ENCODE measurements at places on chromosomes 3 and 15. TPM values are rescaled to one million over a fixed set of nuclear protein-coding genes. Genes with fewer than 3 reads are reported as not detected.

TAGLN3 gene
- 0.48 TPM for total RNA-seq

GRCh38 chr3:170322566-170323269 lies 34.8 kb upstream of the SKIL start:
- H3K27me3 ChIP-seq = no peaks in the 10 kb centered on the region
- DNase-seq = no peak
- no peaks in the 10 kb centered on the region for H3K36me3 ChIP-seq
- no peak overlapping the region for H3K27ac ChIP-seq

GRCh38 chr15:100733101-100733842 lies 130.9 kb downstream of the ASB7 start:
- H3K27me3 ChIP-seq = no peaks in the 10 kb centered on the region
- H3K4me3 ChIP-seq = no peak overlapping the region
- H3K36me3 ChIP-seq = no peaks in the 10 kb centered on the region
- no peaks in the 10 kb centered on the region for H3K4me1 ChIP-seq
- DNase-seq = no peak

DNA sequence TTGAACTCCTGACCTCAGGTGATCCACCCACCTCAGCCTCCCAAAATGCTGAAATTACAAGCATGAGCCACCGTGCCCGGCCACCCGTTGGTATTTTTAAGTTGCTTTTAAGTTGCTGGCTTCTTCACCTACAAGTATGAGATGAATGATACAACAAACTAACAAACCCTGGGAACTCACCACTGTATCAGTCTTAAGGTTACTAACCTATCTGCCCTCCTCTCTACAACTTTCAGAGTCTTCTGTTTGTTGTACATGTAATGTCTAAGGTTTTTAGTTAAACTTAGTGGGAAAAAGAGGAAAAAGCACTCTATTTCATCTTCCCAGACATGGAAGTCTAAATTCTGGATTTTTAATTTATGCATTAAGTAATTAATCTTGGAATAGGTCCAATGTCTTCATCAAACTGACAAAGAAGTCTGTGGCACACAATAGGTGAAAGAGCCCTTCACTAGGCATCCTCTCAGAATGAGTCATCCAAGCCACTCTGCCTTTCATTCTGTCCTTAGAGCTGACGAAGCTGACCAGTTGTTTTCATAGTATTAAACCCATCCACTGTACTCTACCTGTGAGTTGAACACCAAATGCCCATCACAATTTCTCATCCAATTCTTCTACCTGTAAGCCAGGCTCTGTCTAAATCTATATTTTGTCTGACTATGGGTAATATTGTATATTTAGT lies 936.1 kb downstream of the TUSC7 start:
- no peak overlapping the region for H3K27ac ChIP-seq
- DNase-seq = no peak
- H3K36me3 ChIP-seq = no peaks in the 10 kb centered on the region
- H3K4me3 ChIP-seq = no peak overlapping the region

TEX9 gene
- total RNA-seq = 1.6 TPM

POPDC2 gene
- 2.0 TPM for total RNA-seq

DNA sequence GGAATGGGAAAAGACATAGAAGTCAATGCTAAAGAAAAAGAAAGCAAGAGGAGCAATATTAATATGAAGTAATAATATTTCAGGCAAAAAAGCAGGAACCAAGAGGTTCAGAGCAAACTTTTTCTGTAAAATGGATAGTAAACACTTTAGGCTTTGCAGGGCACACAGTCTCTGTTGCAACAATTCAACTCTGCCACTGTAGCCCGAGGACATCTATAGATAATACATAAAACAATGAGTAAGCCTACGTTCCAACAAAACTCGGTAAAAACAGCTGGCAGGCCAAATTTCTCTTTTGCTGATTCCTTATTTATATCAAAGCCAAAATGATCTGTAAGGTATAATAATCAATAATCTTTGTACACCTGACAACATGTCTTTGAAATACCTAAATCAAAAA lies 56.8 kb downstream of the SMAD6 start:
- H3K4me1 ChIP-seq = peaks cover 4% of the 10 kb centered on the region
- H3K4me3 ChIP-seq = no peak overlapping the region

DNA sequence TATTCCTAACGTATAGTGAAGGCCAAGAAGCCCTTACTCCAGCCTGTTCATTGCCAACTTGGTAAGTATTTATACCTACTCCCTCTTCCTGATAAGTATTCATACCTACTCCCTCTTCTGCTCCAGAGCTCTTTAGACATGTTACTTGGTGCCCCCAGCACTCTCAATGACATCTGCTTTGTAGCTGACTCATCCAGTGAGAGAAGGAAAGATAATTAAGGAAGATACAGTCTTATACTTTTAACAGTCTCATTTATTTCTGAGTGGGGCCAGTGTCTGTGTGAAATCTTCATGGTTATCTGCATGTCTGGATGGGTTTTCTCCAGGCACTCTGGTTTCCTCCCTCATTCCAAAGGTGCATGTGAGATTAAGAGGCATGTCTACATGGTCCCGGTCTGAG lies 698.7 kb downstream of the FHIT start:
- no peak overlapping the region for H3K4me3 ChIP-seq
- no peaks in the 10 kb centered on the region for H3K27me3 ChIP-seq
- DNase-seq = no peak
- H3K4me1 ChIP-seq = peaks cover 11% of the 10 kb centered on the region

DNA sequence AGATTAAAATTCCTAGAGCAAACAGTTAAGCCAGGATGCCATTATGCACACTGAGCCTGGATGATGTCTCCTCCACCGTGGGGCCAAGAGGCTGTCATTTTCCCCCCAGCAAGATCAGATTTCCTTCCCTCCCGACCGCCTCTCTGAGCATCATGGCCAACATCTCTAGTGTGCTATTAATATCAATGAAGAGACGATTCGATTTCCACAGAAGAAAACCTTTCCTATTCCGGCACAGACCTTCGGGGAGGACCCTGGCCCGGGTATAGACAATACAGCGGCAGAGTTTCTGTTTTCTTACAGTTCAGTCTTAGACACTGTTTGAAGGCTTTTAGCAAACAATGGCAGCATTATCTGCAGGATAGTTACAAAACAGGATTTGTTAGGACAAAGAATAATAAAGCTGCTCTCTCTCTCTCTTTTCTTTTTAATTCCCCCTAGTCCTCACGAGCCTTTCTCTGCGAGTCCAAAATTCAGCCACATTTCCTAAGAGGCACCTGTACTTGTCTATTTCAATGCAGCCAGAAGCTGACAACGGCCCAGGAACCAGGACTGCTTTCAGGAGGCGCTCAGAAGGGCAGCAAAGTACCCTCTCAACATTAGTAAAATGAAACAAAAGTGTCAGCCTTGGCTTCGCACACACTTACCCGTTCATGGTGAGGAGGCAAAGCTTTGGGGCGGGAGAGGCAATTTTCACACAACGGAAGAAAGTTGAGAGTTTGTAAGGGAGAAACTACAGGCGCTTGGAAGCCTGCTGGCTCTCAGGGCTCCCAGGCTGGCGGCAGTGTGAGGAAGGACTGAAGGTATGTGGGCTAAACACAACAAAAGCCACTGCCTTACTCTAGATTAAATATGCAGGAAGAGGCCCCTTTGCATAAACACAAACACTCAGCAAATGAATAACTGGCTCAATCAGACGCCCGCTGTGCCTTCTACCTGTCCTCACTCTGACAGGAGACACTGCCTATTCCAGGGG lies 278.0 kb downstream of the FOXP1 start:
- H3K36me3 ChIP-seq = peaks cover 45% of the 10 kb centered on the region
- H3K27me3 ChIP-seq = peaks cover 4% of the 10 kb centered on the region
- no peak for DNase-seq
- peak overlapping the region; percentile 100 for H3K27ac ChIP-seq
- H3K4me3 ChIP-seq = peak overlapping the region; percentile 97
- H3K4me1 ChIP-seq = peaks cover 65% of the 10 kb centered on the region
